PC-3 (cell line): ENCODE measurements at places on chromosomes 12 and 14. TPM values are rescaled to one million over a fixed set of nuclear protein-coding genes. Genes with fewer than 3 reads are reported as not detected.
A peak's percentile ranks its signal among the peaks of the same experiment; 100 is the strongest.

PGF gene
- total RNA-seq = 0.26 and 1.5 TPM in 2 replicates

RNASE7 gene
- not detected in 2 replicates for total RNA-seq

KRT75 gene
- total RNA-seq = 32.8 and 38.5 TPM in 2 replicates

GYS2 gene
- not detected in 2 replicates for total RNA-seq

TMEM19 gene
- total RNA-seq = 14.3 and 17.5 TPM in 2 replicates

BHLHE41 gene
- total RNA-seq = 77.6 and 81.0 TPM in 2 replicates

KCNH5 gene
- not detected in 2 replicates for total RNA-seq

KLHDC1 gene
- total RNA-seq = 0.07 and 0.58 TPM in 2 replicates

DNA sequence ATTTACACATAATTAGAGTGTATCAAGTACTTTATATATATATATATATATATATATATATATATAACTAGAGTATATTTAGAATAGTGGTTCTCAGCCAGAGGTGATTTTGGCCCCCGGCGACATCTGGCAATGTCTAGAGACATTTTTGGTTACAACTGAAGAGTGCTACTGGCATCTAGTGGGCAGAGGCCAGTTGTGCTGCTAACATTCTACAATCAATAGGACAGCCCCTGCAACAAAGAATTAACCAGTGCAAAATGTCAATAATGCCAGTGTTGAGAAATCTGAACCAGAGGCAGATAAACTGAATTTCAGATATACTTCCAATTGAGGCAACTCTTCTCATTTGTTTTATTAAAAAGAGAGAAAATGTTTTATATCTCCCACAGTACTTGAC lies 8.9 kb downstream of the GTF2A1 start:
- DNase-seq = peak; percentile 38

DNA sequence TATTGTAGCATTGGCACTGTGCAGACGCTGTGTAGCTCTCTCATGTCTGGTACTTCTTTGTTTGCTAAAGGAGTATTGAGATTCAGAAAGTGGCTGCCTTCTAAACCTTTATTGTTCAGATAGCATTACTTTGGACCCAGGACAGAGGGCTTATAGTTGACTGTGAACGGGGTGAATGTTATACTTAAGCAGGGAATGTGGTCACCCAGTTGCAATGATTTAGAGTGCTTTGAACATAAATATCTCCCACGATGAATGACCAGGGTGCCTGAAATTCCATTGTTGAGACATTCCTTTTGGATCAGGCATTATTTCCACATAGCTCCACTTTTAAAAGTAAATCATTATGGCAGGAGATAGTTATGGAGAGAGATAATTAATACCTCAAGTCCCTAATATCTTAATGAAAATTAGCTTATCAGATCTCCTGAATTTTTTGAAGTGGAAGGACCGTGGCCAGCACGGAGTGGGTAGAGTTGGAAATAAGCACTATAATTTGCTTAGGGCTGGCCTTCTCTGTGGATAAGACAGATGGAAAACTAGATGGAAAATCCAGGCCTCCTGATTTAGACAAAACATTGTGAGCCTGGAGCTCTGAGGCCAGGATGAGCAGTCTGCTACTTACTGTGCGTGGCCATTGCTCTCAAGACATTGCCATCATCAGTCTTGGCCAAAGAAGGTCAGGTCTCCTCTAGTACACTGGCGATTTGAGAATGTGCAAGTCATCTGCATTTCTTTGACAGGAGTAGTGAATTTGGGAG lies 114.5 kb downstream of the ETV6 start:
- DNase-seq = no peak

- DNase-seq = no peak
These were observed 162.2 kb downstream of the STXBP6 start for GRCh38 chr14:24887623-24888304.

GRCh38 chr14:64191756-64192155 lies 102.4 kb downstream of the ESR2 start:
- DNase-seq = peak; percentile 80

DNA sequence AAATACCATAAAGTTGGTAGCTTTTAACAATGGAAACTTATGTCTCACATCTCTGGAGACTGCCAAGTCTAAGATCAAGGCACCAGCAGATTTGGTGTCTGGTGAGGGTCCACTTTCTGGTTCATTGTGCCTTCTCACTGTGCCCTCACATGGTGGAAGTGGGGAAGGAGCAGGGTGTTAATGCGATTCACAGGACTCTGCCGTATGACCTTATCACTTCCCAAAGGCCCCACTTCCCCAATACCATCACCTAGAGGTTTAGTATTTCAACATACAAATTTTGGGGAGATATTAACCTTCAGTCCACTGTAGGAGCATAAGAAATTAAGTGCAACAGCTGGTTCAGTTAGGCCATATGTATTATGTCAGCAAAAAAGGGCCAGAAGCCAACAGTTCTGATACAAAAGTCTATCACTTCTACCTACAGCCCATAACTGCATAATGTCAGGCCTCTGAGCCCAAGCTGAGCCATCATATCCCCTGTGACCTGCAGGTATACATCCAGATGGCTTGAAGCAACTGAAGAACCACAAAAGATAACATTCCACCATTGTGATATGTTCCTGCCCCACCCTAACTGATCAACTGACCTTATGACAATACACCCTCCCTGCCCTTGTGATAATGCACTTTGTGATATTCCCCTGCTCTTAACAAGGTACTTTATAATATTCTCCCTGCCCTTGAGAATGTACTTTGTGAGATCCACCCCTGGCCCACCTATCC lies 24.7 kb downstream of the DDHD1 start:
- DNase-seq = no peak

GRCh38 chr12:93019975-93020630 lies 91.0 kb upstream of the EEA1 start:
- DNase-seq = peak; percentile 73

- DNase-seq = peak; percentile 54
These were observed 11.9 kb upstream of the SERPINA4 start for GRCh38 chr14:94548999-94549985.

DNA sequence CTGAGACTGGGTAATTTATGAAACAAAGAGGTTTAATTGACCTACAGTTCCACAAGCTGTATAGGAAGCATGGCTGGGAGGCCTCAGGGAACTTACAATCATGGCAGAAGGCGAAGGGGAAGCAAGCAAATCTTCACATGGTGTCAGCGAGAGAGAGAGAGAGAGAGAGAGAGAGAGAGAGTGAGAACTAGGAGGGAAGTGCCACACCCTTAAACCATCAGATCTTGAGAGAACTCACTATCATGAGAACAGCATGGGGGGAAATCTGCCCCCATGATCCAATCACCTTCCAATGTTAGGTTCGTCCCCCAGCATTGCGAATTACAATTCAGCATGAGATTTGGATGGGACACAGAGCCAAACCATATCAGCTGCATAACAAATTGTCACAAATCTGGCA lies 96.7 kb downstream of the CHST11 start:
- DNase-seq = no peak

DNA sequence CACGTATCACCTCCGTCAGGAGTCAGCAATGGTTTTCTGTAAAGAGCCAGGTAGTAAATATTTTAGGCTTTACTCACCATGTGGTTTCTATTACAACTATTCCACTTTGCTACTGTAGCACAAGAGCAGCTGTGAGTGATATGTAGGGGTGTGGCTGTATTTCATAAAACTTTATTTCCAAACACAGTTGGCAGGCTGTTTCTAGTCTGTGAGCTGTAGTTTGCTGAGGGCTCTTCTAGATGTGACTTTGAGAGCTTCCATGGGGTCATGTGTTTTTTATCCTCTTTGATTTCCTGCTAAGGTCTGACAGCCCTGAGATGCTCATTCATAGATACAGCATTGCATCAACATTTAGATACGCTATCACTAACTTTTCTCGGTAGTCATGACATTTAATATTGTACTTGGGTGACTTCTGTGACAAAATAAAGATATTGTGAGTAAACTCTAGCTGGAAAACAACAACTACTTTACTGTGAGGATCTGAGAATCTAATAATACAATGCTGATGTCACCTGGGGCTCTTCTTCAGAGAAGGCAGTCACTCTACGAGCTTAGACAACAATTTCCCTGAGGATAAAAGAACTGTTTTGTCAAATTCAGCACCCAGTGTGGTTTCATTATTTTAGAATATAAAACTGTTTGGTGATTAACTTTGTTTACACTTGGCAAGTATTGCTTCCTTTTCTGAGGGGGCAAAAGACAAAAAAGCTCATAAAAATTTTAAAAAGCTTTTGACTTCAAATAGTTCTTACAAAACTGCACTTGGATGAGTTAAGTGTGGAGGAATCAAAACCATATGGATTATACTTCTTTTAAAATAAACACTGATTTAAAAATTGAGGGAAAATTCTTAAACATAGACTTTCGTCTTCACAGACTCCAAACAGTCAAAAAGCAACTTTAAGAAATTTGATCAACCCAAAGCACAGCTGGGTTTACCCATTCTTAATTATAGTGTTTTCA lies 231.2 kb upstream of the DCN start:
- DNase-seq = peak; percentile 95

DNA sequence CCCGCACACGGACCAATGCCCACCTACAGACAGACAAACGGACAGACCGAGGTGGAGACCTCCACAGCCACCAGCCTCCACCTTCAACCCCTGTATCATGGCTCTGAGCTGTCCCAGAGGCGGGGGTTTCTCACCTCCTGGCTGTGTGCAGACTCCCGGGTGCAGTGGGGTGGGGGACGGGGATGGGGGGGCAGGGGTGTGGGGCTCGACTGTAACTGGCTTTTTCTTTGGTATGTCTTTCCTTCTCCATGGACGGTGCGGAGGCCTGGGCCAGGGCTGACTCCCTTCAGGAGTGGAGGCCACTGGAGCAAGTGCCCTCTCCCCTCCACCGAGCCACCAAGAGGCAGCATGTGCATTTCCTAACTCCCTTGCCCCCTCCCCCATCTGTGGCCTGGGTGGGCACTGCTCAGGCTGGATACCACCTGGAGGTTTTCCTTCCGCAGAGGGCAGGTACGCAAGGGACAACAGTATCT lies 122.6 kb downstream of the ESRRB start:
- DNase-seq = no peak

DNA sequence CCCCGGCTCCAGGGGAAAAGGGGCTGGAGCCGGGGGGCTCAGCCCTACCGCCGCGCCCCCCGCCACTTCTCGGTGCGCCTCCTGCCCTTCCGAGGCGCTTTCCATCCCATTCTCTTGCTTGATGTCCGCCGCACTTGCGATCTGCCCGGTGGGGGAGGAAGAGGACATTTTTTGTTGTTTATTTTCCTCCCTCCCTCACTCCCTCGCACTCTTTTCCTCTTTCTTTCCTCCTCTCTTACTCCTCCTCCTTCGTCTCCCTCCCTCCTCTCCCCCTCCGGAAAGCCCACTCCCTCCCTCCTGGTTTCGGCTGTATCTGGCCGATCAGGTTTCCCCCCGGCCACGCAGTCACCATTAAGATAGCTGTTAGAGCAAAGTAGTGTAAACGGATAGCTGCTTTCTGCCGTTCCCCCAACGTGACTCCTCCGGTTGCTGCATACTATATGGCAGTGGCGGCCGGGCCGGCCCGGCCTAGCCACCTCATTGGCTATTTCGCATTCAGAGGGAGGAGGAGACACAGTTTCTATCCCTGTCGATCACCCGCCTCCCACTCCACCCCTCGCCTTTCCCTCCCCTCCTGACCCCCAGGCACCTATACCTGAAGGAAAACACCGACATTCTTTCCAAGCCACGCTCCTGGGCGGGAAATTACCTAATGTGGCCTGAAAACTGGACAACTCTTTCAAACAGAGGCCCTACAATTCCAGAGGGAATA lies at the start of gene SIX4:
Gene SIX4 (minus strand): TSS at position 445 of the 712 bp plus-strand sequence. CDS start 277 bp downstream, at position 168.
- DNase-seq = peak; percentile 98

GRCh38 chr12:45629292-45629691 lies 100.2 kb upstream of the ARID2 start:
- no peak for DNase-seq

DNA sequence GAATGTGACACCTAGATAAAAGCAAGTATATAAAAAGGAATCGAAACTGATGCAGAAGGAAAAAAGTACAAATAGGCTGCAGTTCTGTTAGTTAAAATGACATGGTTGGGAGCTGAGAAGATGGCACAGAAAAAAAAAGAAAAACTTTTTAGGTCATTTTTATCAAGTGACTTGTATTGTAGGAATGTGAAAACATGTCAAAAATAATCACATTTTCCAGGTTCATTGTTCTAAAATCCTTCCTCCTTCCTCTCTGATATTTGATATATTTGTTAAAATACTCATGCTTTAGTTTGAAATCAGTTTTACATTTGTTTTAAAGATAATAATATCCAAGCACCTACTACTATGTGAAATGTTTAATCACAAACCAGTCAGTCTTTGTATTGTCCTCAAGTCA lies 507.9 kb downstream of the PRKD1 start:
- DNase-seq = no peak

GRCh38 chr12:66190519-66191370 lies 1.7 kb downstream of the IRAK3 start:
- DNase-seq = peak; percentile 57

- no peak for DNase-seq
These were observed 542 bp downstream of the PXN start for GRCh38 chr12:120264904-120265472.

DNA sequence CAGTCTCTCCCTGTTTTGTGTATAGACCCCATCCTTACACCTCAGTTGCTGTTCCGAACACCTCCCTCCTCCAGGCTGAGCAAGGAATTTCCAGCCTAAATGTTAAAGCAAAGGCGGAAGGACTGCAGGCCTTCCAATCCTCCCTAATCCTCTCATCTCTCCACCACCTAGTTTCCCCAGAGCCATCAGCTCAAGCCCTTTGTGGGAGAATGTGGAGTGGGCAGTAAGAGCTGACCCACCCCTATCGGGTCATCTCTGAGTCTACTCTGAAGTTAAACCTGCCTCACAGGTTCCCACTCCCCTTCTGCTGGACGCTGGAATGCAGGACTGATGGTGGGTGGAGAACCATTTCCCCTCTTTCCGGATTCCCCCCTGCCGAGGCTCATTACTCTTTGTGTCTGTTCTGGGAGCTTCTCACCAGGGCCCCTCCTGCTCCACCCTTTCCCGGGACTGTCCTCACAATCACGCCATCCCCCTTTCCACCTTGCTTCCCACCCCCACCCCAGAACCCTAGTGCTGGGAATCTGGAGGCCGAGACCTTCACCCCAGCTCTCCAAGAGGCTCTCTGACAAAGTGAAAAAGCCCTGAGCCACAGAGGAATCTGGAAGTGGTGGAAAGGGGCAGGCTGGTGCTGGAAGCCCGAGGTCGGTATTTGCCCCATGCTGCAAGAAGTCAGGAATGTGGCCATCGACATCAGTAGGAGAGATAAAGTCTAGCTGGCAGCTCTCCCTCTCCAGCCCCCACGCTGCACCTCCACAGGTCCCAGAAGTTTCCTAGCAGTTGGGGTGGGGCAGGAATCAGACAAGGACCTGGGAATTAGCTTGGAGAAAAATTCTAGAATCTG lies 3.3 kb upstream of the KRT18 start:
- DNase-seq = peak; percentile 67

DNA sequence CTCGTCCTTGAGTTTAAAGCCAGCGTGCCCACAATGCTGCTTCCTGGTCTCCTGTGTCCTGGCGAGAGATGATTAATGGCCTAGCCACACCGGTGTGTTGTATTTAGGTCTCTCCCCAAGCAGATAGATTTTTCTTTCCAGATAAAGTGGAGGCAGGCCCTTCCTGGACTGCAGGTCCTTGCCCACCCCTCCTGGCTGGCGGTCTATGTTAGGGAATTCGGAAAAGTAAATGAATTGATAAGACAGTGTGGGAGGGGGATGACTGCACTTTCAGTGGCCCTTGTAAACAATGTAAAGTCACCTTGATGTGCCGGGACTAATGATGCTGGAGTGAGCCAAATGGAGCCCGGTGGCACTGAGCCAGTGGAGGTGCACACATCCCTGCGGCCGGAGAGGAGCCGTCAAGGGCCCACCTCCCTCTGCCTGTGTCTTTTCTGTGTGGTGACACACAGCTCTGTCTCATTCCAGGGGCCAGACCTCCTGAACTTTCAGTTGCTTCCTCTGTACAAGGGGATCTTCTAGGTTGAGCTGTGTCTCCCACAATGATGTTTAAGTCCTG lies 70.6 kb upstream of the ESRRB start:
- DNase-seq = no peak

- peak; percentile 99 for DNase-seq
These were observed 103.0 kb downstream of the SAMD4A start for GRCh38 chr14:54669721-54670561.
